ENCODE measurements at places on chromosomes 2 and 18.
A peak's percentile ranks its signal among the peaks of the same experiment; 100 is the strongest.

DNA sequence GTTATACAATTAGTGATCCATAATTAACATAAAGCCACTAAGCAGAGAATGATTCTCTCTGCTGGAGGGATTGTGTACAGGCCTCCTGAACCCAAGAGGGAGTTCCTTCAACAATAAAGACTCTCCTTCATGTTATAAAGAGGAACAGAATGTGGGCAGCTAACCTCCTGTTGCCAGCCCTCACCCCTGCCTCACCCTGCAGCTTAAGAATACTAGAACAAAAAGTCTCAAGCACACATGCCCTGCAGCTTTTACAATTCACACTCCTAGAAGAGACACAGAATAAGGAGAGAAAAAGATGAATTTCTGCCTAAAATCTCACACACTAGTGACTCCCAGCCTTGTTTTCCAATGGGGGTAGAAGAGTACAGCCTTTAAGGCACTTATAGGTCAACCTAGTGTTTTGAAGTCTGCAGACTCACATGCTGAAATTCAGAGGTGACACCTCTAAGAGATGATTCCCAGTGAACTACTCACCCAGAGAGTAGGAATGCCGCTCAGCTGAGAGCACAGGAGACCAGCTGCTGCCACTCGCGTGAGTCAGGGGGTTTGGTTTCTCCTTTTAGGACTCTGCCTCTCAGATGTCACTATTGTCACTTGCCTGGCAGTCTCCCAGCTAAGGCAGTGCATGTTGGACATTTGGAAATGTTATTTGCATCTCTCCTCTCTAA lies 32.5 kb upstream of the IL1RL1 start:
- DNase-seq: no peak

DNA sequence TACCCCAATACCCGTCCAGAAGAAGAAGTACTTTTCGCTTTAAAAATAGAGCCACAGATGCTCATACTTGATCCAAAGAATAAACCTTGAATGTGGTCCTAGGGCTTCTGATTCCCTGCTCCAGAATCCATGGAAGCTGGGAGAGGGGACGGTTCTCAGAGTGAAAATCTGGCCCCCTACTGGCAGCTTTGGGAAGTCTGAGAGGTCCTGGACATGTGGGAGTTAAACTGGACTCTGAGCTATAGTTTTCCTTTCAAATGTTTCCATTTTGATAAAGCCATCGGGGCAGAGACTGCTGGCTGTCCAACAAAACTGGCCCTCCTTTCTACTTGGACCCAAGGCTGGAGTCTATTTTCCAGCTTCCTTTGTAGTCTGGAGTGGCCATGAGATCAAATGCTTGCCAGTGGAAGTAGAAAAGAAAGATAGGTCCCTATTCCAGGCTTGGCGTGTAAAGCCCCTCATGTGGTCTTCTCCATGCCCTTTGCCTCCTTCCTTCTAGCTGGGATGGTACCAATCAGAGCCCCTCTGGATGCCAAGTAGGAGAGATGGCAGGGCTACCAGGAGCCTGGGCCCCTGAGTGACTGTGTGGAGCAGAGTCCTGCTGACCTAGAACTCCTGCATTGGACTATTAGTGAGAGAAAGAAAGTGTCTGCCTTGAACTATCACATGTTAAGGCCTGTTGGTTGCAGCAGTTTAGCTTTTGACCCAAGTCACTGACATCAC lies 37.7 kb upstream of the TBC1D8 start:
- no peak for DNase-seq

DNA sequence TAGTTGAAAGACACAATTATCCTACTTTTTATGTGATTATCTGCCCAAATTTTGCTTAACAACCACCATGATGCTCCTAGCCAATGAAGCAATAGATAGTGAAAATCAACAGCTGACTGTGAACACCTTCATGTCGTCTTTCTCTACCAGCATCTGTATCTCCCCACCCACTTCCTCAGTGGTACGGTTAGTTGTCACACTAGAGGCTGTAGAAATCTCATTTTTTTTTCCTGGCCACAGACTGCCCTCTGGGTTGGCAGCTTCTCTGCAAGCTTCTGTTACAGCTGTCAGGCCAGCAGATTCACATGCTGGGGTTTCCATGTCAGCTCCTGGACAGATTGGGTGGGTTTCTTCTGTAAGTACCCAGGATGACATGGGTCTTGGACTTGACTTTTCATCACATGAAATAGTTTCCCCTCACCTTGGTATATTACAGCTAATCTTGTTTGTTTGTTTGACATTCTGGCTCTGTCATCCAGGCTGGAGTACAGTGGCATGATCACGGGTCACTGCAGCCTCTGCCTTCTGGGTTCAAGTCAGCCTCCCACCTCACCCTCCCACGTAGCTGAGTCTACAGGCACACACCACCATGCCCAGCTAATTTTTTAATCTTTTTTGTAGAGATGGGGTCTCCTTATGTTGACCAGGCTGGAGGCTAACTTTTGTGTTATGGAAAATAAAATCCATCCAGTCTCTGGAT lies 24.3 kb downstream of the STAT4 start:
- DNase-seq: no peak

- no peak for DNase-seq
Observed at GRCh38 chr2:63851691-63852311, 10.1 kb downstream of the UGP2 start.

DNA sequence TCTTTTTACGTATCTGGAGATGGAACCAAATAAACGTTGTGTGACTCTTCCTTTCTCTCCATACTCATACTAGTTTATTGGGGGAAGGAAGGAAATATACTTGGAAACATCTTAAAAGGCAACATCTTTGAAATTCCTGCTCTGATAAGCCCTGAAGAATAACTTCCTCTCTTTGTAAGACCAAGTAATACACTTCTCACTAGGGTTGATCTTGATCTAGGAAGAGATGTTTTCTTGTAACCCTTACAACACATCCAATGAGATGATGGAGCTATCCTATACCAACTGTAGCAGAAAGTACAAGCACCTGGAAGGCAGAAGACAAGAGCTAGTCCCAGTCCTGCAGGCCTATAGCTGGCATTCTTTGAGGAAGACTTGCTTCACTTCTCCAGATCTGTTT lies 2.0 kb downstream of the ANKRD44 start:
- DNase-seq: no peak

DNA sequence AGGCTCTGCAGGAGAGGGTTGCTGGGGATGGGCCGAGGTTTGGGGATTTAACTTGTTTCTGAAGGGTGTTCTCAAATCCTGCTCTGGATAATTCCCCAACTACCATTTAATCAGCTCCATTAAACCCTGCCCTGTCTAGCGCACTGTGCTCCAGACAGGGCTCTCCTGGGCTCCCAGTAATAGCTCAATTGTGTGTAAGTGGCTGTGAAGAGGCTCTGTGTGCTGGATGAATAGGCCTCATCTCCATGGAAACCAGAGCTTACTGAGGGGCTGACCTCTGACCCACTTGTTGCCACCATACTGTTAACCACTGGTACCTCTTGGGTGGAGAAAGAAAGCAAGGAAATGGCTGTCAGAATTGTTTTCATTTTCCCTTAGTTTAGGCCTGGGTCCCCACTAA lies 92.9 kb downstream of the TGOLN2 start:
- DNase-seq: no peak

- DNase-seq: no peak
Observed at GRCh38 chr2:96762529-96763311, 2.0 kb downstream of the CNNM4 start.

- no peak for DNase-seq
Observed at GRCh38 chr2:150630587-150631235, 143.2 kb upstream of the RND3 start.

DNA sequence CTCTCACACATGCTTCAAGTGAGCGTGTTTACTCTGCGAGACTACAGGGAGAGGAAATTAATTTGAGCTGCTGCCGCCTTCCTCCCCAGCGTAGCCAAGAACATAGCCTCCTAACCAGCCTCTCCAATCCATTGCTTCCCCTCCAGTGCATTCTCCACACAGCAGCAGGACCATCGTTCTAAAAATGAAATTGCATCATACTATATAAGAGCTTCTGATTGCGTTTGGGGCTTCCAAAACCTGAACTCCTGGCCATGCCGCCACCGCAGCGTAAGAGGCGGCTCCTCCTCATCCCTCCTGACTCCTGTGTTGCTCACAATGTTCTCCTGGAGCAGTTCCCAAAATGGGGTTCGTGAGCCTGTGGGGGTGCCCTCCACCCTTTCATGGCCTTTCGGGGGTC lies 142.1 kb downstream of the MYT1L start:
- DNase-seq: no peak

DNA sequence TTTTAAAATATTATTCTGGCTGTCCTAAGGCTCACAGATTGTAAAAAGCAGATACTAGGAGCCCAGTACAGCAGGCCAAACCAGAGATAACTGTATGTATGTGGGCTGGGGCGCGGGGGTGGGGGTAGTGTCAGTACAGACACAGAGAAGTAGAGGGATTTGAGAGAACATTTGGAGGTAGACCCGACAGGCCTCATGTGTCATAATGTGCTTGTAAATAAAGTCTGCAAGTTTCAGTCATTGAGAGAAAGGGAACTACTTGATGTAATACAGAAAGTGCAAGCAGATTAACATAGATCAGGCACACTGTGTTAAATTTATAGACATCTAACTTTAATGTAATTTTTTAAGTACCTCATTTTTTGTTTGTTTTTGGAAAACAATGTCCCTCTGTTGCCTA lies 7.4 kb upstream of the POLI start:
- DNase-seq: peak; percentile 39

DNA sequence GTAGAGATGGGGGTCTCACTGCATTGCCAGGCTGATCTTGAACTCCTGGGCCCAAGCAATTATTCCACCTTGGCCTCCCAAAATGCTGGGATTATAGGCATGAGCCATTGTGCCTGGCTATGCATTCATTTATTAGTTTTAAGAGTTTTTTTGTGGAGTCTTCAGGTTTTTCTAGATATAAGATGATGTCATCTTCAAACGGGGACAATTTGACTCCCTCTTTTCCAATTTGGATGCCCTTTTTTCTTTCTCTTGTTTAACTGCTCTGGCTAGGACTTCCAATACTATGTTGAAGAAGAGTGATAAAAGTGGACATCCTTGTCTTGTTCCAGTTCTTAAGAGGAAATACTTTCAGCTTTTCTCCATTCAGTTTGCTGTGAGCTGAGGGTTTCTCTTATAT lies 113.7 kb upstream of the PARD3B start:
- no peak for DNase-seq

DNA sequence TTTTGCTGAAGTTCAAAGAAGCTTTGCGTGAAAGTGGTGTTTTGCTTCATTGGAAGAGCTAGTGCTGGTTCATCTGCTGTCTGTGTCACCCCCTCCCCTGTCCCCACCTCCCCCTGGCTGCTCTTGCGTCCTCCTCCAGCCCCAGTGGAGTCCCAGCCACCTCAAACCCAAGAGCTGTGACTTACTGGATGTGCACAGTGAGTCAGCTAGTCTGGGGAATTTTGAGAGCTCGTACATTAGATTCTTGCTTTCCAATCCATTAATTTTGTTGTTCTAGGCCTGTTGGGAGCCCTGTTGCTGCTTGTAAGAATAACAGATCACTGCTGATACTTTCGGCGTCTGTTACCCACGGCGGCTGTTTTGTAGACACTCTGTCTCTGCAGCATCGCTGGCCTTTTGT lies 412.1 kb downstream of the TSN start:
- no peak for DNase-seq
